ENCODE measurements at places on chromosomes 16 and 17. TPM values are rescaled to one million over a fixed set of nuclear protein-coding genes. Genes with fewer than 3 reads are reported as not detected.
A peak's percentile ranks its signal among the peaks of the same experiment; 100 is the strongest.

The TEX19 gene
- 0.26 TPM for total RNA-seq

The KRT24 gene
- total RNA-seq: not detected

The LRRC36 gene
- not detected for total RNA-seq

The C16orf92 gene
- not detected for total RNA-seq

- no peak overlapping the region for H3K27ac ChIP-seq
- no peaks in the 10 kb centered on the region for H3K36me3 ChIP-seq
- H3K4me1 ChIP-seq: no peaks in the 10 kb centered on the region
- H3K27me3 ChIP-seq: no peaks in the 10 kb centered on the region
- no peak overlapping the region for H3K4me3 ChIP-seq
Measured at GRCh38 chr17:47427985-47428384, 102.9 kb upstream of the NPEPPS start.

GRCh38 chr17:7380321-7380720 lies 568 bp upstream of the TNK1 start:
- H3K36me3 ChIP-seq: no peaks in the 10 kb centered on the region
- H3K27me3 ChIP-seq: peaks cover 6% of the 10 kb centered on the region
- peak; percentile 77 for DNase-seq

DNA sequence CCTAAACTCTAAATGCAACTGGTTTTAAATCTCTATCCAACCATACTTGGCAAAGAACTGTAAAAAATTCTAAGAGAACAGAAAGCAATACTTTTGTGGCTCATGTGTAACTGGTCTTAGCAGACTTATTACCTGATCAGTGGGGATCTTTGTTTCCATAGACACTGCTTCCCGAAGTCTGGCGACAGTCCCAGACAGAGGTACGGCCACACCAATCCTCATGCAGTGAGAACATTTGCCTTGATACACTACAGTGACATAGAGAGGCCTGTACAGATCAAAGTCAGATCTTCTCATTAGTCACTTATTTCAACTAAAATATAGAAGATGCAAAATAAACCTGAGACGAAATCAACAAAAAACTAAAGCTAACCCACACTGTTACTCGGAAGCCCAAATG lies 43.9 kb downstream of the USP31 start:
- no peaks in the 10 kb centered on the region for H3K36me3 ChIP-seq
- no peaks in the 10 kb centered on the region for H3K4me1 ChIP-seq
- no peak for DNase-seq
- H3K27me3 ChIP-seq: no peaks in the 10 kb centered on the region
- no peak overlapping the region for H3K4me3 ChIP-seq

DNA sequence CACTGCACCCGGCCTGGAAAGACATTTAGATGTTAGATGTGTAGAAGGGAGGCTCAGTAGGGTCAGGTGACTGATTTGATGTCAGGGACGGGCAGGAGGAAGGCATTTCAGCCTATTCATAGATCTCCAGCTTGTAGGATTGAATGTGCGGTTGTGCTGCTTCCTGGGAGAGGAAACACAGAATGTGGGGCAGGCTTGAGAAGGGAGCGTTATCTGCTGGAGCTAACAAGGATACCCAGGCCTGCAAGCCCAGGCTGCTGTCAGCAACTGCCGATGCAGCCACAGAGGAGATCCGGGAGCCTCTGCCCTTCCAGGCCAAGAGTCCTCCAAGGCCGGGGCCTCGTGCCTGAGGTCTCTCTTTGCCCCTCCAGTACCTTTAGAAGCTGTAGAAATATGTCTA lies 205.6 kb downstream of the SPECC1 start:
- H3K27ac ChIP-seq: no peak overlapping the region
- DNase-seq: no peak
- no peaks in the 10 kb centered on the region for H3K4me1 ChIP-seq
- no peak overlapping the region for H3K4me3 ChIP-seq
- no peaks in the 10 kb centered on the region for H3K27me3 ChIP-seq
- no peaks in the 10 kb centered on the region for H3K36me3 ChIP-seq

- no peak for DNase-seq
- H3K27ac ChIP-seq: peak overlapping the region; percentile 100
- no peaks in the 10 kb centered on the region for H3K36me3 ChIP-seq
- peaks cover 16% of the 10 kb centered on the region for H3K4me1 ChIP-seq
- H3K27me3 ChIP-seq: no peaks in the 10 kb centered on the region
Measured at GRCh38 chr17:50864747-50865059, 1.5 kb downstream of the TOB1 start.

DNA sequence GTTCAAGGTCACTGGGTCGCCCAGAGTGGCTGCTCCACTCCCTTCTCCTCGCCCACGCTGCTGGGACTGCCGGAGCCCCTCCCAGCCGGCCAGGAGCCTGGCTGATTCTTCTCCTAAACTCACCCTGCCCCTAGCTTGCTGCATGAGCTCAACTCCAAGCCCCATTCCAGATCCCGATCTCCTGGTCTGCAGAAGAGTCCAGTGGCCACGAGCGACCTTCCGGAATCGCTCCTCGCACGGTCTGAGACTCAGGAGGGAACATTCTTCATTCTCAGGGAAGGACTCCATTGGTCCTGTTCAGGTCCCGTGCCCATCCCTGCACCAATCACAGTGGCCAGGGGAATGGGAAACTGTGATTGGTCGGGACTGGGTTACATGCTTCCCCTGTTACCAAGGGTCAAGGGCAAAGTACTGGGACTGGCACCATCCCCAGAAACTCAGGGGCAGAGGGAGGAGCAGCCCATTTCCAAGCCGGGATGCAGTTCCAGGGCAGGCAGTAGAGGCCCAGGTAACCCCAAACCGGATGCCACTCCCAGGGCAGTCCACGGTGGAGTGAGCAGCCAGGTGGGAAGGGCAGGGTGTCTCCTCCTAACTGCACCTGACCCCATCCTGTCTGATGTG lies 24.5 kb upstream of the CIBAR2 start:
- peak overlapping the region; percentile 26 for H3K4me3 ChIP-seq
- H3K27me3 ChIP-seq: no peaks in the 10 kb centered on the region
- peak; percentile 72 for DNase-seq

GRCh38 chr16:14339694-14340093 lies 268.6 kb downstream of the MRTFB start:
- no peak overlapping the region for H3K27ac ChIP-seq
- no peaks in the 10 kb centered on the region for H3K27me3 ChIP-seq
- H3K4me3 ChIP-seq: no peak overlapping the region

DNA sequence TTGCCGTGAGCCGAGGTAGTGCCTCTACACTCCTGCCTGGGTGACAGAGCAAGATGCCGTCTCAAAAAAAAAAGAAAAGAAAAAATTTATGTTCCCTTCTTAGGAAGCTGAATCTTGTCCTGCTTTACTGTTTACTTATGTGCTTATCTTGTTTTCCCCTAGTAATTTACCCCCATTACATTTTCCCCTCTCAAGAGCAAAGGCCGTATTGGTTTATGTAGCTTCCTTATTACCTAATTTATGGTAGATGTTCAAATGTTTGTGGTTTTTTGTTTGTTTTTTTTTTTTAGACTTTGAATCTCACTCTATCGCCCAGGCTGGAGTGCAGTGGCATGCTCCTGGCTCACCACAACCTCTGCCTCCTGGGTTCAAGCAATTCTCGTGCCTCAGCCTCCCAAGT lies 10.3 kb upstream of the SLC52A1 start:
- H3K4me1 ChIP-seq: no peaks in the 10 kb centered on the region
- H3K27me3 ChIP-seq: no peaks in the 10 kb centered on the region
- H3K27ac ChIP-seq: no peak overlapping the region
- no peak overlapping the region for H3K4me3 ChIP-seq

DNA sequence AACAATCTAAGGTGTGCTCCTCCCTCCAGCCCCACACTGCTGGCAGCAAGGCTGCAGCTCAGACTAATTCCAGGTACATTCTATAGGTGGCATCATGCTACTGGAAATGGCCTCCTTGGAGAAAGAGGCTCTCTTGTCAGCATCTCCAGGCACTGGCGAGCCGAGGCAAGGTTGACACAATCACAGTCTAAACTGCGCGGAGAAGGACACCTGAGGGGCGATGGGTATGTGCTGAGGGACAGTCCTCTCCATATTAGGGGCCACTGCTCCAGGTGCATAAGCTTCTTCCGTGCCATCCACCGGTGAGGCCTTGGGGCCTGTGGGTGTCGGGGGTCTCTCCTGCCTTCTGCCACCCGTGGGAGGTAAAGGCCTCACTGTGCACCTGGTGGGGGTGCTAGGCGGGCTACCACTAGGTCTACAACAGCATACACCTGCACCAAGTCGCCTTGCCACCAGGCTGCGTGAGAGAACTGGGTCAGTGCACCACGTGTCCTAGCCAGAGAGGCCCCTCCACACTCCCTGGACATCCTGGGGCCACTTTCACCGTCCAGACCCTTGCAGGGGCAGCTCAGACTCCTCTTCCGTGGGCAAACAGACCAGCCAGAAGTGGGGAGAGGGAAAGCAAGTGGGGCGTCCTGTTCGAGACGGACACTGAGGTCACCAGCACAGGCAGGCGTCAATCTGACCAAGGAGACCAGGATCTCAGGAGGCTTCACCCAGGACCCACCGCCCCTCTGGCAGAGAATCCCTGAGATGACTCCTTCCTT lies 12.1 kb upstream of the CBX8 start:
- DNase-seq: no peak
- H3K36me3 ChIP-seq: no peaks in the 10 kb centered on the region
- no peak overlapping the region for H3K4me3 ChIP-seq
- H3K4me1 ChIP-seq: peaks cover 19% of the 10 kb centered on the region
- H3K27ac ChIP-seq: no peak overlapping the region

DNA sequence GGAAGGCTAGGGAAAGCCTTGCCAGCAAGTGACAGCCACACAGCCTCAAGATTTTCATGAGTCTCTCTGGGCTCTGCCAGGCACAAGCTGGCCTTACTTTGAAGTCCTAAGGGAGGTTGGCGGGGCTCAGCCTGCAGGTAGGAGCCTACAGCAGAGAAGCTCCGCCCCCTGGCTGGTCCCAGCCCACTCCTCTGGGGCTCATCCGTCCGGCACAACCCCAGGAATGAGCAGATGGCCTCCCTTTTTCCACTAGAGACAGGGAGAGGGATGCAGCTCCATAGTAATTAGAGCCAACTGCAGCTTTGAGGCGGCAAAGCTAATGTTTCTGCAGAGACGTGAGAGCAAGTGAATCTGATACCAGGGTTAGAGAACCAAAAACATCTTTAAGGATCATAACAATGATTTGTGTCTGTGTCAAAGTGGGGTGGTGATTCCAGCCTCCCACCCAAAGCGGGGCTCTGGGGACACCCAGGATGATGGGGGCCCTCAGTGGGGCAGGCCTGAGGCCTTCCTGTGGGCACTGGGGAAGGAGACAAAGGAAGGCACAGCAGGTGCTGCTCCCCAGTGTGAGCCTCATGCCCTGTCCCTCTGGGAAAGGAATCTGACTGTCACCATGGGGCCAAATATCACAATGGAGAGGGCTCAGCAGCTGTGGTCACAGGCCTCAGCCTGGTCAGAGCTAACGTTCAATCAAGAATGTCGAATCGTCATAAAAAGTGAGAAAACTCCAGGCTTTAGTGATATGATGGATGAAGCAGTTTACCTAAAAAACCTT lies 61.5 kb downstream of the RBFOX3 start:
- H3K4me3 ChIP-seq: no peak overlapping the region
- H3K36me3 ChIP-seq: no peaks in the 10 kb centered on the region
- no peaks in the 10 kb centered on the region for H3K27me3 ChIP-seq
- no peaks in the 10 kb centered on the region for H3K4me1 ChIP-seq
- DNase-seq: no peak

- H3K4me1 ChIP-seq: no peaks in the 10 kb centered on the region
- no peak overlapping the region for H3K27ac ChIP-seq
Measured at GRCh38 chr17:70050931-70051330, 24.1 kb upstream of the KCNJ16 start.

- no peaks in the 10 kb centered on the region for H3K36me3 ChIP-seq
- H3K4me3 ChIP-seq: no peak overlapping the region
- DNase-seq: peak; percentile 78
- peak overlapping the region; percentile 77 for H3K27ac ChIP-seq
- H3K27me3 ChIP-seq: no peaks in the 10 kb centered on the region
Measured at GRCh38 chr16:75109732-75110243, 6.8 kb downstream of the LDHD start.

DNA sequence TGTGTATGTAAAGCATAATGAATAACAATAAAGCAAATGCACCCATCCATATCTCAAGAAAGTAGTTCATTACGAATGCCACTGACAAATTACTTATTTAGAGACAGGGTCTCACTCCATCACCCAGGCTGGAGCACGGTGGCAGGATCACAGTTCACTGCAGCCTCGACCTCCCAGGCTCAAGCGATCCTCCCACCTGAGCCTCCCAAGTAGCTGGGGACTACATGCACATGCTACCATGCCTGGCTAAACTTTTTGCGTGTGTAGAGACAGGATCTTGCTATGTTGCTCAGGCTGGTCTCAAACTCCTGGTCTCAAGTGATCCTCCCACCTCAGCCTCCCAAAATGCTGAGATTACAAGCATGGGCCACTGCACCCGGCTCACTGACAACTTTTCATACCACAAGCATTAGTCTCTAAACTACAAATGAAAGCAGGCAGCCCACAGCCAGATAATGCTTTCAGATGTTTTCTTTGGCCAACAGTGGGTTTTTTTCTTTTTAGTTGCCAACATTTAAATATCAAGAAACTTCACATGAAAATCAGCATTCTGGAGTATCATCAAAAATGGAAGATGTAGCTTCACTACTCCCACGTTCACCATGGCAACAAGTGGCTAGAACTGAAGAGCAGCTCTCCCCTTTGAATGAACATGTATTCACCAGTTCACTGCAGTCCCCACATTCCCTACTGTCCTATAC lies 7.7 kb downstream of the ARHGAP17 start:
- H3K36me3 ChIP-seq: no peaks in the 10 kb centered on the region
- H3K27ac ChIP-seq: peak overlapping the region; percentile 40
- H3K27me3 ChIP-seq: no peaks in the 10 kb centered on the region
- no peak for DNase-seq

DNA sequence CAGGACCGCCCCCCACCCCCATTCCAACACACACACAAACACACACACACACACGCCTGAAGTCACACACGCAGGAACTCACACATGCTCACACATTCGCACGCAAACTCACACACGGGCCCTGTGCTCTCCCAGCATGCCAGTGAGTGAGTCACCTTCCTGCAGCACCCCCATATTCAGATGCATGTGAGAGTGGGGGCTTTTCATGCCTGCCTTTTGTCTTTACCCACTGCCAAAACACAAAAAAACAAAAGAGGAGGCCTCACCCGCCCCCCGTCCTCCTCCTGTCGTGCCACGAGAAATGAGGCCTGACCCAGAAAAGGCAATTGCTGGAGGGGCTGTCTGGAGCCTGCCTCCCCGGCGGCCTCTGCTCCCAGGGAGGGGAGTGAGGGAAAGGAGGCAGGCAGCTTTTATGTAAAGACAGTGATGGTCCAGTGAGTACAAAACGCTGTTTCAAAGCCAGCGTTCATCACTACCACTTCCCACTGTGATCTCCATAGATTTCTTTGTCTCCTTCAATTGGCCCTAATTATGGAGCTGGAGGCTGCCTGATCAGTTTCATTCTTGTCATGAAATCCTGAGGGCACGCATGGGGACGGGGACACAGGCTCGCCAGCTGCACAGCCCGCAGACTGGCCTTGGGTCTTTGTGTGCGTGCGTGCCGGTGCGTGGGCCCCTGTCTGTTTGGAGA lies 29.5 kb upstream of the GSE1 start:
- H3K27me3 ChIP-seq: no peaks in the 10 kb centered on the region
- H3K27ac ChIP-seq: no peak overlapping the region
- no peaks in the 10 kb centered on the region for H3K36me3 ChIP-seq
- no peak for DNase-seq
- no peak overlapping the region for H3K4me3 ChIP-seq
- no peaks in the 10 kb centered on the region for H3K4me1 ChIP-seq

Measured in adrenal gland (tissue), 19 donors.